ENCODE measurements at places on chromosomes 5 and 9.

- DNase-seq, result no peak
Observed at GRCh38 chr5:141898448-141899049, 20.3 kb upstream of the PCDH1 start.

DNA sequence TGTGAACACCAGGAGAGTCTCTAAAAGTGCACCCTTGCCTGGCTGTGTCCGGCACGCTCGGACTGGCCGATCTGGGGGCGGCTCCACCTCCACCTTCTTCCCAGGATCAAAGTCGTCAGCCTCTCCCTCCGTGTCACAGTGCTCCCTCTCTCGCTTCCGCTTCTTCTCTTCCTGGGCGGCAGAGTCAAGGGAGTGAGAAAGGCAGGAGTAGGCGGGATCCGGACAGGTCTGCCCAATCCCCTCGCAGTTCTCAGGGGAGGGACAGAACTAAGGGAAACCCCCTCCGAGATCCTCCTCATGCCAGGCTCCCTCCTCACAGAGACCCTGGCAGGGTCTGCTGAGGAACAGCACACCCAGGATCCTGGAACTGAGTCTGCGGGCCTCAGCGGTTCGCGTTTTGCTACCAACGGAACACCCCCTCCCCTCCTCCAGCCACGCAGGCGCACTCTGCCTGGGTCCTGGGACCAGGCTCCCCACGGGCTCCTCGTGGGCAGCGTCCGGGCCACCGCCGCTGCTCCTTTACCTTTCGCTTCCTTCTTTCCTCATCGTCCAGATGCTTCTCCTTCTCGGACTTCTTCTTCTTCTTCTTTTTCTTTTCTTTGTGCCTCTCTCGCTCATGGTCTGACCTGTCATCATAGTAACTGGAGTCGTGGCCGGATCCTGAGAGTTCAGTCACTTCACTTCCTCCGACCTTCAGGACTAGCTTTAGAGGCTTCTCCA is 1.3 kb downstream of the BRD9 start:
- peak; percentile 18 for DNase-seq

DNA sequence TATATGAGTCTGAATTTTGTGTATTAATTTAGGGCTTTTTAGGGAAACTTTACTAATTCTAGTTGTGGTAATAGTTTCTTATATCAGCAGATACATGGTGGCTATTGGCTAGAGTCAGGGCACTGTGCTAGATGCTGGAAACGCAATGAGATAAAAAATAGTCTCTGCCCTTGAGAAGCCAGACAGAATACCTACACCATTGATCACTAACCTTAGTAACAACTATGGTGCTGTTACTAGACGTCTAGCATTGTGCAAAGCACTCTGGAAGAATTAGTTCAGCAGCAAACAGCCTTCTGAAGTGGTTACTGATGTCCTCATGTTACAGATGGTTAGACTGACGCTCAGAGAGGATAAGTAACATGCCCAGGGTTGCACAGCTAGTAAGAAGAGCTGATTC is 61.8 kb downstream of the GDA start:
- DNase-seq, result no peak

DNA sequence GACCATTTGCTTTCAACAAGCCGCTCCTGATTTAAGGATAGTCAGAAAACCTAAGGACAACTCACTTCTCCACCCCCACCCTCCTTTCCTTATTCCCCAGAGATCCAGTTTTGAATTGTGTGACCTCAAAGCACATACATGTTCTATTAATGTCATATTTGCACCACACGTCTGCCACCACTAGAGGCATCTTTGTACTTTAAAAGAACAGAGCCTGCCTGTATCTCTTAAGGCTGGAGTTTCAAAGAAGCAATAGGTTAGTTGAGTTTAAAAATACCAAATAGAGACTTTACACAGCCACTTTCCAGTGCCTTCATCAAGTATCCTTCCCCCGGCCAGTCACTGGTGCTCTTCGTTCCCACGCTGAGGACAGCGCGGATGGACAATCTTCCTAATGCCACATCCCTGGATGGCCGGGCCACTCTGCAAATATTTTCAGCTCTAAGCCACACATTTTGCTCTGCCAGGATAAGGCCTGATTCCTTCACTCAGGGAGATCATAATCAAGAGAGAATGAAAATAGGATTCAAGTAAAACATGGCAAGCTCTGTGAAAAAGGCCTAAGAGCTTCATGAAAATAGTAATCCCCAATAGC is 146.3 kb downstream of the SNCAIP start:
- DNase-seq, result peak; percentile 72

DNA sequence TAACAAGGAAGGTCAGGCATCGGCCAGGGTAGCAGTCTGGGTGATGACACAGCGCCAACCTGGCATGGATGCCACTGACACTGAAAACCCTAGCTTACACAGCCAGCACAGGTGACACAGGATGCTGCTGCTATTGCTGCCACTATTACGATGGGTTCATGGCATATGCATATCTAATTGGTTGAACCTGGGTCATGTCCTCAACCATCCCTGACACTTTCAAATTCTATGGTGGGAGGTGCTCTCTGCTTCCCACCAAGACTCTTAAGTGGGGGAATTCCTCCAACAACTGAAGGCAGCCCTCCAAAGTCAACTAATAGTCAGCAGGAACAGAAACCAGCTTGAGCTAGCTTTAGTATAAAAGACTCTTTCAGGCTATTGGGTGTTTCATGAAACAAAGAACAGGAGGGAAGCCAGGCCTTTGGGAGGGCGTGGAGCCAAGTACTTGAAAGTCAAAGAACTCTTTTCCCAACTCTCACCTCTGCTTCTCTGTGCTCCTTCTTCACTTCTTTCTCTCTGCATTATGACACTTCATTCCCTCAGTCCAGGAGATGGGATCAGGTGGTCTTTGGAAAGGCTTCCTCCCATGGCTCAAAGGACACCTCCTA is 21.3 kb downstream of the PTTG1 start:
- no peak for DNase-seq

GRCh38 chr5:95042037-95042436 is 242.9 kb downstream of the MCTP1 start:
- DNase-seq, result no peak

DNA sequence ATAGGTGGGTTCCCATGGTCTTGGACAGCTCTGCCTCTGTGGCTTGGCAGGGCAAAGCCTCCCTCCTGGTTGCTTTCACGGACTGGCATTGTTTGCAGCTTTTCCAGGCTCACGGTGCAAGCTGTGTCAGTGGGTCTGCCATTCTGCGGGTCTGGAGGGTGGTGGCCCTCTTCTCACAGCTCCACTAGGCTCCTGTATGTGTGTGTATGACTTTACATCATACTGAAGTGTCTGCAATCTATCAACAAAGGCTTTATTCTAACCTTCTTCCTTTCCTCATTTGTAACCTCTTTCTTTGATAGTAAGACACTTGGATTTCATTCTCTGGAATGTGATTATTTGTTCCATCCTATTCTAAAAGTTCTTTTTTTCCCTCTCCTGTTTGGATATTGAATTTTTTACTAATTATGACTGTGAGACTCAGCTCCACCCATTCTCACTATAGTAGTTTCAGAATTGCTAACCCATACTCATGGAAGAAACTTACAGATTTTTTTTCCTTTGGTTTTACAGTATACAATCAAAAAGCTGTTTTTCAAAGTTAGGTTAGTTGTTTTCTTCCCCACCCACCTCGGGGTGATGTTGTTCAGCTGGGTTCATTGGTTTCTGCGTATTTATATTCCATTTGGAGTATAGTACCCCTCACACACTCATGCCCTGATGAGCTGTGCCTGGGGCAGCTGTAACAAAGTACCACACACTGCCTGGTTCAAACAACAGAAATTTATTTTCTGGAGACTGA is 144.6 kb upstream of the OTULINL start:
- no peak for DNase-seq

- no peak for DNase-seq
Observed at GRCh38 chr5:166276006-166276405, 2015.4 kb upstream of the WWC1 start.

- peak; percentile 78 for DNase-seq
Observed at GRCh38 chr9:2271426-2271825, 256.3 kb downstream of the SMARCA2 start.

DNA sequence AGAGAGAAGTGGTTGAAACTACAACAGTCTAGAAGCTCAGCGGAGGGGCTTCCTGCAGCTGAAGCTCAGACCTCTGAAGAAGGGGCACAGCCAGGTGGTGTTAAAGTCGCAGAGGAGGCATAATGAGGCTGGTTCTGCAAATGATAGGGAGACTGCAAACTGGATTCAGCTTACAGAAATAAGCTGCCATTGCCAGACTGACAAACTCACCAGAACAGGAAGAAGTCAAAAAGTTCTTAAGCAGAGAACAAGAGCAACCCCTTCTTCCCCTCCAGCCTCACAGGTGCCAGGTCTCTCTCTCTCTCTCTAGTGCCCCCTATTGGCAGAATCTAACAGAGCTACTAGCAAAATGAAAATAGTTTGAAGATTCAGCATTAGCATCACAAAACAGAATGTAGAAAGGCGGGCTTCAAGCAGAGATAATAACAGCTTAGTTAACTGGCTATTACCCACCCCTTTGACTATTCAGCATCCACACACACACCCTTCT is 76.7 kb downstream of the GRAMD2B start:
- DNase-seq, result peak; percentile 88

GRCh38 chr9:104386013-104386412 is 118.0 kb upstream of the OR13F1 start:
- no peak for DNase-seq

DNA sequence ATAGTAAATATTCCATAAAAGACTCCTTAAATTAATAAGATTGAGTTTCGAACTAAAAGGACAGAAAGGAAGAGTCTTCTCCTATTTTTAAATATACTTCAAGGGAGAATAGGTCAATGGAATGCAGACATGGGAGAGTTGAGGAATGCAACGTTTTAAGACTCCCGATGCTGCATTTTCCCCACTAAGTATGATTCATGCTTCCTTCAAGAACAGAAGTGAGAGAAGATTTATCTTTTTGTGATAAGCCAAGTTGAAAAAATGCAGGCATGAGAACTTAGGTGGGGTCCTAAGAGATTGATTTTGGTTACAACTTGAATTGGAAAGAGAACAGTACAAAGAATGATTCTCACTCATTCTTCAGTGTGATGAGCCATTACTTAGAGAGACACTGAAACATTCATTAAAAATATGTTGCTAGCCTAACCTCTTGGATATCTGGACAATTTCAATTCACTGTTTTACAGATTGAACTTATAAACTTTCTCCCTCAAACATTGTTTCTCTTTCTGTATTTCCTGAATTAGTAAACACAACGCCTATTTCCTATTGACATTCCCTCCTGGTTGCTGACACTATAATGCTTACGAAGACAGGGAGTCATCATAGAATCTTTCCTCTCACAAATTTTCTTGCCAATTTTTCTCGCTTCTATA is 1666.1 kb upstream of the WWC1 start:
- DNase-seq, result peak; percentile 46

DNA sequence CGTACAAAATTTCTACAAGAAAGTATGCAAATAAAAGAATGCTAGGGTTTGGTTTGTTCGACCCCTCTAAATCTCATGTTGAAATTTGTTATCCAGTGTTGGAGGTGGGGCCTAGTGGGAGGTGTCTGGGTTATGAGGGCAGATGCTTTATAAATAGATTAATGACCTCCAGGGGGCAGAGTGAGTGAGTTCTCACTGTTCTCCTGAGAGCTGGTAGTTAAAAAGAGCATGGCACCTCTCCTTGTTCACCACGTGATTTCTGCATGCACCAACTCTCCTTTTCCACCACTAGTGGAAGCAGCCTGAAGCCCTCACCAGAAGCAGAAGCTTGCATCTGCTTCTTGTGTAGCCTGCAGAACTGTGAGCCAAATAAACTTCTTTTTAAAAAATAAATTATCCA is 50.4 kb upstream of the FAM170A start:
- peak; percentile 92 for DNase-seq

DNA sequence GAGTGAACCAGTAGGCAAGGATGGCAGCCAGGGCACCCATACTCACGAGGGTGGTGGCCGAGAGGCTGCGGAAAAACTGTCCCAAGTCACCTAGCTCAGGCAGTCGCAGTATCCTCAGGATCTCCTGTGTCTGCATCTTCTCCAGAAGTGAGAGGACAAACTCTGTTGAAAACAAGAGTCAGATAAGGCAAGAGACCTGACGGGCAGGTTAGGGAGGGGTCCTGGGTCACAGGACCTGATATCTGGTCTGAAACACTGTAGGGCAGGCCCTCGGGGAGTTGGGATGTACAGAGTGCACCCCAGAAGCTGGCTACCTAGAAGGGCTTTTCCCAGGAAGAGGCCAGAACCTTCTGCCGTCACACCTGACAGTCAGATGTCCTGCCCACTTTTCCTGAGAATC is 17.4 kb downstream of the ACSL6 start:
- DNase-seq, result no peak

GRCh38 chr9:79026316-79026715 is 545.4 kb upstream of the TLE4 start:
- no peak for DNase-seq

DNA sequence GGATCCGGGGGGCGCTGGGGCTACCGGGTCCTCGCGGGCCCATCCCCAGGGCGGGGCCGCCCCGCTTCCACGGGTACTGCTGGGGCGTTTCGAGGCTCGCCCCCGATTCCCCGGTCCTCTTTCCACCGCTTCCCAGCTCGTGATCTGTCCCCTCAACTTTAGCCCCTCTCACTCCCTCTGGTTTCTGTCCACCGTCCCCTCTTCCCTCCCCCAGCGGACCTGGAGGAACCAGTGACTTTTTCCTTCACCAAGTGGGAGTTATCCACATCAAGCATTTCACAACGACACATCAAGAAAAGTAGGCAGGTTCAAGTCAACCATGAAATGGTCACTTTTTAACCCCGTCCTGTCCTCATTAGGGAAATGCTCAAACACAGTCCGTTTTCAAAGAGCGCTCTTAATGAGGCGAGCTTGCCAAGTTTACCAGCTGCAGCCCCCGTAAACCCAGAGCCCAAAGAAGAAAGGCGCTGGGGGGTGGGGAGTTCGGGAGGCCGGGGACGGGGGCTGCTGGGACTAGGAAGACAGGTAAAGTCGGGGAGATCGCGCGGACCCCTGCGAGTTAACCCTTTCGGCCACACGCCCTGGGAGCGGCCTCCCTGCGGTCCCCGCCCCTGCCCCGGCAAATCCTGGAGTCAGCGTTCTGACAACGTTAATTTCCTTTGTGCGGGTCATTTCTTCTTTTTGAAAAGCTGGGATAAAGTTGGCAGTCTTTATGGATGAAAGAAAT is 2.1 kb upstream of the NFIB start:
- DNase-seq, result peak; percentile 69

DNA sequence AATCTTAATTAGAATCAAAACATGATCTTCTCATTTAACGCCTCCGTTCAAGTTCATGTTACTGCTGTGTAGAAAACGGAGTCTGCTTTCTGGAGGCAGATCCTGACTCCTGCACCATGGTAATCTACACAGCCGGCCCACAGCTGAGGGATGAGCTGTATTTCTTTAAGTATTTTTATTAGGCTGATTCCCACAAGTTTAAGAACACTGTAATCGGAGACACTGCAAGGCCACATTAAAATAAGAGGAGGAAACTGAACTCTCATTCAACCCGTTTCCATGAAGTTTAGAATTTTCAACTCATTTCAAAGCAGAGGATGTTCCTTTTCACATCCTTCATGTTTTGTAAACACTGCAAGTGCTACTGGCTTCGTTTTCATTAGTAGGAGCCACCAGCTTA is 372.2 kb downstream of the NFIB start:
- no peak for DNase-seq

All from GM23338 (cell line).